ENCODE measurements at places on chromosomes 5 and 9.

GRCh38 chr5:132830436-132831094, at the start of gene SHROOM1:
Gene SHROOM1 (minus strand): TSS chr5:132830647. CDS start chr5:132826140, 4,507 bp downstream.
- DNase-seq = peak; percentile 85

GRCh38 chr5:53895091-53895683, 334.7 kb downstream of the NDUFS4 start:
- no peak for DNase-seq

DNA sequence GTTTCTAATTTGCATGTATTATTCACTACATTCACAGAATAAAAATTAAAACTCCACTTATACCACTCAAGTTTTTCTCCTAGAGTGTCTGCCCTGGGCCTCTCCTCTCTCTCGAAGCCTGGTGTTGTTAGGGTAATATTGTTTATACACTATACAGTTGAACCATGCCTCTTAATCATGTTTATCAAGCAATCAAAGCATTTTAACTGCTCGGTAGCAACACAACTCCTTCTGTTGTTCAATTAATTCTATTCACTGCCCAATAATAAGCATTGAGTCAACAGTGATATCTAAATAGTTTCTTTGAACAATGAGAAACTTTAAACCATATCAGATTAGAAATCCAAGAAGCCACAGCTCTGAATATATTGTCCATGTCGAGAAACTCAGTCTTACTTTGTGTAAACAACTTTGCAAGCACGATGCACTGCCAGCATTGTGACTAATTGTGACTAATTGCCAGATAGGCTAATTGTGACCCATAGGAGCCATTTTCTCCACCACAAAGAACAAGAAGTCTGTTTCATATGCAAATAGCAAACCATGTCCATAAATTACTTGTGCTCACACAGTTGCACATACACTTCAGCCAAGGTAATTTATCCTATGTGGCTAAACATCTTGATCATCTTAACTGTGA, at the start of gene DNAH5:
Gene DNAH5 (minus strand): TSS at position 129 of the 640 bp plus-strand sequence. CDS start 250 bp downstream, outside the sequence.
- no peak for DNase-seq

DNA sequence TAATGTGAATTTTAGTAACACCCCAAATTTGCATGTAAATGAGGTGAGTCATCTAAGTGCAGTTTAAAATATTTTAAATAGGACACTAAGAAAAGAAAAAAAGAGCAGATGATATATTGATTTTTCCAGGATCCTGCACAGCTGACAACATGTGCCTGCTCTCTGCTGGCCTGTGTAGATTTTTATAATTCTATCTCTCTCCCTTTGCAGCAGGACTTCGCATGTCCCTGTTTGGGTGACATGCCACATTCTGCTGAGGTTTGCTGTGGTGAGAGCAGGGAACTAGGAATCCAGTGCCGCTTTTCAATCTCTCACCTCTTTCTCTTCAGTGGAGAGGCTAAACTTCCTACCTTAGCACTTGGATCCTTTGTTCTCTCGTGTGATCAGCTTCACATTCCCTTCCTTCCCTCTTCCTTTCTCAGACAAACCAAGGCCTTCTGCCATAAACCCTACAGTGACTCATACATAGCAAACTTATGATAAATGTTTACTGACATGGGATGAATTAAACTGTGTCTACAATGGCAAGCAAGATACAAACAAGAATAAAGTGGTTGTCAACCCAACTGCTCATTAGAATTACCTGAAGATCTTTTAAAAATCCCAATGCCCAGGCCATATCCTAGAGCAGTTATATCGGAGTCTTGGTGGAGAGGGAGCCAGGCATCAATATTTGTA, 198.8 kb upstream of the EFNA5 start:
- no peak for DNase-seq

DNA sequence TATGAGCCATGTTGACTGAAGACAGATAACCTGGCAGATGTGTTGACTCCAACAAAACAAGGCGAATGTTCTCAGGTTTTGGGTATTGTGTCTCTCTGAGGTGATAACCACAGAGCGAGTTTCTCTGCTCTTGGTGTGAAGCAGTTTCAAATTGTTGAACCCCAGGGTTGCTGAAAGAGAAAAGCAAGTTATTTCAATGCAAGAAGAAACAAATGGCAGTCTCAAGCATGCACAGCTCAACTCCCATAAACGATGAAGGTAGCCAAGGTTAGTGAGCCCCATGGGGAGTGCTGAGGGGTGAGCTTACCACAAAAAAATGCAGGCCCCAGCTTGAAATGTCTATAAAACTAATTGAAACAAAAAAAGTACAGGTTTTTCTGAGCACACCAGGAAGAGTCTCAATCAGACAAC, 220.8 kb upstream of the DAPK1 start:
- peak; percentile 51 for DNase-seq

DNA sequence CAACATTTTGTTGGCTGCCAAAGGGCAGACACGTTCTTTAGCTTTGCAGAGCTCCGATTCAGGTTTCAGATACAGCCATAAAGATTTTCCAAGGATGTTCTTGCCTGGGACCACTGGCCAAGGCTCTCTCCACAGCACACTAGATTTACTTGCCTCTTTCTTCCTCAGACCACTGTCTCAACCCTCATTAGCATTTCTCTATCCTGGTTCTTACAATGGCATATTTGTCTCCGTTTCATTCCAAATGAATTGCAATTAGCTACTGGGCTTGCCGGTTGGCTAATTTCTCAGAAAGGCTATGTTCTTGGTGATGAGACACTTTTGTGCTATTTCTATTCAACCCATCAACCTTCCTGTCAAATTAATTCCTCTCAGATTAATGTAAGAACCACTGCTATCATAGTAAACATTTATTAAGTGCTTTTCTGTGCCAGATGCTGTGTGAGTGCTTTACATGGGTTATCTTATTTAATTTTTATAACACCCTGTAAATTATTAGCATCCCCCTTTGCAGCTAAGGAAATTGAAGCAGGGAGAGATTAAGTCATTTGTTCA, 118.4 kb upstream of the NR3C1 start:
- DNase-seq = no peak

DNA sequence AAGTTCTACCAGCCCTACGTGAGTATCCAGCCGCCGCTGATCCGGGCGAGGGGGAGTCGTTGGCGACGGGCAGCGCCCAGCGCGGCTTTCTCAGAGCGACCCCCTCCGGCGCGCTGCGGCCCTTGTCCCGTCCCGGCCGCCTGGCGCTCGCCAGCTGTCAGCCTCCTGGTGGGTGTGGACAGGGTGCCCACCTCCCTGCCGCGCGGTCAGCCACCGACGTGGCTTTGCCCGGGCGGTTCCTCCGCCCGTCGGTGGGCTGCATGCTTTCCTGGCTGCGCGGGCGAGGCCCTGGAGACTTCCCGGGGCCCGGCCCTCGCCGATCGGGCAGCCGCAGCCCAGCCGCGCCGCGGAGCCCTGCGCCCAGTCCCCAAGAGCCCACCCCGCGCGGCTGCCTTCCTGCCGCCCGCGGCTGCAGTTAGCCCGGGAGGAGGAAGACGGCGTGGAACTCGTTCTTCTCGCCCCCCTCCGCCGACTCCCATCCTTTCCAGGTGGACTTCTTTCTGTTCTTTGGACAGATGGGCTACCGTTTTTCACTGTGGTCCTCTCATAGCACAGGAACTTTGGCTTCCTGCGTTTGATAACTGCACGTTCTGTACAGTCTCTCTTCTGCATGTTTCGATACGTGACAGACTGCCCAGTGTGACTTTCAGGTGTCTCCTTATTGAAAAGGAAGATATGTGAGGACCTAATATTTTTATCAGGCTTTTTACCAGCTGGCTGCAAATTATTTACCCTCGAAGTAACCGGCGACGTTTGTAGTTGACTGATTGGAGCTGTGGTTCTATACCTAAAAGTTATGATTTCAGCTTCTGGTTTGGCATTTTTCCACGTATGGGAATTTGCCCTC, 577 bp downstream of the AP3S1 start:
- DNase-seq = peak; percentile 38

- no peak for DNase-seq
Measured at GRCh38 chr5:165015547-165015946, 1510.1 kb downstream of the MAT2B start.

DNA sequence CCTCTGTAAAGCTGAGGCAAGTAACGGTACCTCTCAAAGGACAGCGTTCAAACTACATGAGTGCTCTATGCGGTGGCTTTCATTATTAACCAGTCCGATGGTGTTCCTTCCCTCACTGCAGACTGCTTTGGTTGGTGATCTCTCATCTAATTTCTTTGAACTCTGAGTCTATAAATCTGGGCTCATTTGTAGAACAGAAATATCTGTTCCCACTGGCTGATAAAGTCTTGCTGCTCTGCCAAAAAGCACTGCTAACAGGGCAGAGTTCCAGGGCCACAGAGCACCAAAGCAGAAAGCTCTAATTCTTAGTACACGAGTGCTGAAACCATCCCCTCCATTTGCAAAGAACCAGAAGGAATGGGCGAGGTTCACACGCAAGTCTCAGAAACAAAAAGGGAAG, 81.9 kb downstream of the MED27 start:
- DNase-seq = no peak

- no peak for DNase-seq
Measured at GRCh38 chr9:113996531-113997001, 81.5 kb downstream of the AMBP start.

- no peak for DNase-seq
Measured at GRCh38 chr9:93267091-93267541, 83.2 kb downstream of the WNK2 start.

GRCh38 chr5:139651853-139652787, 4.0 kb downstream of the CXXC5 start:
- DNase-seq = peak; percentile 80

GRCh38 chr5:145936401-145937131, at the start of gene SH3RF2:
Gene SH3RF2 (plus strand): TSS chr5:145936578. CDS start chr5:145937929, 1,351 bp downstream.
- DNase-seq = no peak

GRCh38 chr5:128446-128845, 36.5 kb downstream of the PLEKHG4B start:
- DNase-seq = no peak

DNA sequence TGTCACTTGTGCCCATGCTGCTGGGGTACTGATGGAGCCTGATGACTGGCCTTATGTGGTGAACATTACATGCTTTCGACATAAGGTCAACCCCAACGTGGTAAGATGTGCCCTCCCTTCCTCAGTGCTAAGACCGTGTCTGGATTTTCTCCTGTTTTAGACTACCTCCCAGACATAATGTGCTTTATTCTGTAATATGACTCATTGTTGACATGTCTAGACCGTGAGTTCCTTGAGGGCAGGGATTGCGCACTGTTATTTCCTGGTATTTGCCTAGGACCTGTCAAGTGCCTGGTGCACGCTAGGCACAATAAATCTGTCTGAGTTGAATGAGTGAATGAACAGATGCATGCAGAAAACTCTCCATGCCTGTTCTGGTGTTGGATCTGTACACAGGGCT, 346.0 kb downstream of the KDM4C start:
- DNase-seq = no peak

DNA sequence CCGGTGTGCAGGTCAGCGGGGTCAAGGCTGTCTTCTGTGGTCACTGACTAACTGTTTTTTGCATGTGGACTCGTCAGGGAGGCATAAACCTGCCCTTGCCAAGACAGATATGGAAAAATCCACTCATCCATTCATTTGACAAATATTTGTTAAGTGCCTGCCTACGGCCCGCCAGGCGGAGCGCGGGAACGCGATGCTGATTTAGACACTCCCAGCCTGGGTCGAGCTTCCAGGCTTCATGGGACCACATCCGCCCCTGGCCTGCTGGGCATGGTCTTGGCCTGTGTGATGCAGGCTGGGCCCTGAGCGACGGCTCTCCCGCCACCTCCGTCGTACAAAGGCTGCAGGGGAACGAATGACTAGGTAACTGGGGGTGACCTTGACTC, 18.1 kb downstream of the MYMK start:
- DNase-seq = no peak

DNA sequence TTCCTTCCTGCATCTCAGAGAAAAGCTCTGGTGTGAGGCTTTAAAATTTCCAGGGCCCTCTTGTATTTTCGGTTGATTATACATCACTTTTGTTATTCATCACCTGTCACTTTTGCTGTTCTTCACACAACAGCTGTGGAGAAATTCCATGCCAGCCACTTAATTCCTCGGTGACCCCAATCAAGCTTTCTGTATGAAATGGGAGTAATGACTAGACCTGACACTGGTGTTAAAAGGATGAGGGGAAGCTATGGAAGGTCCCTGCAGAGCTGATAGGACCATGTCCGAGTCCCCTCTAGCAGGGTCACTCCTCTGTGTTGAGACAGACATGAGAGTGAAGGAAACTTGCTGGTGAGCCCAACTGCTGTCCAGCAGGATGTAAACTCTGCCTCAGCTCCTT, 59.7 kb downstream of the GPR21 start:
- no peak for DNase-seq

GRCh38 chr5:142293486-142293885, 31.3 kb downstream of the SPRY4 start:
- no peak for DNase-seq

DNA sequence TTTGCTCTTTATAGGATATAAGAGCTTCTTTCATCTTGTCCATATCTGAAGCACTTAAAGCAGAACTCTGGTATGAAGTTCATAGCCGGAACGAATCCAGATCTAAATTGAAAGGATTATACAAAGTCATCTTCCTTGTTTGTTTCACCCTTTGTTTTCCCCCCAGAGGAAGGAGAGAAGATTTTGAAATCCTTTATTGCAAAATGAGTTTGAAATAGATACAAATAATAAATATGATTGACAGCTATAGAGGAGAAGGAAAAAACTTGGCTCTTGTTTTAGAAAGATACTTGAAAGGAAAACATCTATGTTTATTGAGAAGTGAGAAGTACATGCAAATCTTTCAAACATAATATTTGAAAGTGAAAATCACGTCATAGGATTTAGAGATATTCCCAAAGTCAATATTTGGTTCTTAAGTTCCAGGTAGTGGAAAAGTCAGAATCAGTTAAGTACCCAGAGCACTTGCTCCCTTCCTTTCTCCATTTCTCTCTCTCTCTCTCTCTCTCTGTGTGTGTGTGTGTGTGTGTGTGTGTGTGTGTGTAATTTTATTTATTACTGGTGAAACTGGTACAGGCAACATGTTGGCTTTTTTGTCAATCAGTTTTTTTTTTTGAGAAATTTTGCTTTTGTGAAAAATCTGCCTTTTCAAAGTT, 27.2 kb downstream of the PAM start:
- DNase-seq = no peak

DNA sequence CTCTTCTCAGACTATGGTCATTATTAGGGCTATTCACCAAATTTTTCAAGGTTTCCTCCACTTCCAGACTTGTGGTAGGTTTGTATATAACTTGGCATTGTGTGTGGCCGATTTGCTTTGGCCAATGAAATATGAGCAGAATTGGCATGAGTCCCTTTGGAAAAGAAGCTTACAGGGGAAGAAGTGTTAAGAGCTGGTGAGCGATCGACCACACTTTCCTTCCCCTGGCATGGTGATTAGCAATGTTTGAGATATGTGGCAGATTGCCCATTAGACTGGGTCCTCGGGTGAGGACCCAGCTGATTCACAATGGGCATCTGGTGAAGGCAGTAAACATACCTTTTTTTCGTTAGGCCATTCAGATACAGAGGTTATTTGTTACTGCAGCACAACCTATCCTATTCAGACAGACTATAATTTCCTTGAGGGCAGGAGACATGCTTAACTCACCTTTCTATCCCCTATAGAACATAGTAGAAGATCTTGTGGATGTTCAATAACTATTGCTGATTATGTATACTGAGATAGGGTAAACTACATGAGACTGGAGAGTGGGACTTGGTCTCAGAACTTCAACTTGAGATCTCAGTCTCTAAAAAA, 62.8 kb upstream of the KLF9 start:
- no peak for DNase-seq

All from MM.1S (cell line).